NB4 (cell line): ENCODE measurements at places on chromosomes 12 and 14.

- DNase-seq: no peak
Observed at GRCh38 chr12:131455218-131455506, 255.7 kb upstream of the SFSWAP start.

DNA sequence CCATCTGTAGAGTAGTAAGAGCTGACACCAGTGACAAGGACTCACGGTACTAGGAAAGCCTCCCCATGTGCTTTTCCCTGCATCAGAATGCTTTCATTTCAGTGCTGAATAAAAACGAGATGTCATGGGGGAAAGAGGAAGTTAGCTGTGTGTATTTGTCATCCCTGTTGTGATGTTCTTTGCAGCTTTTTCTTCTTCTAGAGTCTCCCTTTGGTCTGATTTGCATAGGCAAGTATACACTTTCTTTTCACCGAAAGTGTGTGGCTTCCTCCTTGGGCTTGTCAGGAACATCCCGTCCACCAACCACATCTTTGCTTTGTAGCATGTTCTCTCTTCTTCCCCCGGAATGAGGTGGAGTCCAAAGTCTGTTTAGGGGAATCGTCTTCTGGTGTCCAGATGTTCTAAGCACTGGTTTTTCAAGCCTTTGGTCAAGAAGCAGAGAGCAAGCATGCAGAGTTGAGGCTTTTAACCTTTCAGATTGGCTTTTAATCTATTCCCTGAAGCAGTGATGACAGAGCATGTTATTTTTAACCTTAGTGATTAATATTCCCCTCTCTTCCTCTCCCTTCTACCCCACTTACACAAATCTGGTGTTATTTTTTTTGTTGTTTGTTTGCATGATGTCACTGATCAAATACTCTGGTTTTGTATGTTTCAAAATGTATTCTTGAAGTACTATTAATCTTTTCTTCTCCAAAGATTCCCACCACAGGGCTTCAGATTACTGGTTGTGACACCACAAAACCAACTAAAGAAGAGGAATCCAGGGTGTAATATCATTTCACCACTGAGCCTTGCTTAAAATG, 163.4 kb downstream of the SAMD4A start:
- peak; percentile 18 for DNase-seq

GRCh38 chr12:130154276-130155070, 7.8 kb upstream of the FZD10 start:
- no peak for DNase-seq

DNA sequence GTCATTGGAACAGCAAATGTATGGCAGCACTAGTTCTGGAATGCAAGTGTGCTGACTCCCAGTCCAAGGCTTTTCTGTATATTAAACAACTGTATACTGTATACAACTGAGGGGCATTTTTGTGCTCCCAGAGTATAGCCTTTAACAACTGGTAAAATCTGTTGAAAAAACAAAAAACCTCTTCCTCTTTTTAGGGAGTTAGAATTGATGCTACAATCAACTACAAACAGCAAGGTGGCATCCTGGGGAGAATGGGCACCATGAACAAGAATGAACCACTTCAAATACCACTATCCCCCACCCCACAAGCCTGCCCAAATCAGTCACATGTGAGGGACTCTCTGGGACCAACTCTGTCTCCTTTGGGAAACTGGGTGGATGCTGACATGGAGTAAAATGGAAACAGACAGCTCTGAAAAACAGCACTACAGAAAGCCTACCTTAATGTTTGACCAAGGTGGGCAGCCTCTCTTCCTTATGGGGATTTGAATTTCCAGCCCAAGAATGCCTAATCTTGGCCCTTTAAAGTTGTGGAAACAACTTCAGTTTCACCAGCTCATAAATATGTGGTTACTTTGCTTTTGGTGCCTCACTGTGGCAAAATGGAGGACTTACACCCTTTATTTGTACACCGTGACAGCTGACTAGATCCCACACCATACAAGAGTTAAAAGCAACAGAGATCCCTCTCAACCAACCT, 7.5 kb downstream of the VTI1B start:
- peak; percentile 68 for DNase-seq

DNA sequence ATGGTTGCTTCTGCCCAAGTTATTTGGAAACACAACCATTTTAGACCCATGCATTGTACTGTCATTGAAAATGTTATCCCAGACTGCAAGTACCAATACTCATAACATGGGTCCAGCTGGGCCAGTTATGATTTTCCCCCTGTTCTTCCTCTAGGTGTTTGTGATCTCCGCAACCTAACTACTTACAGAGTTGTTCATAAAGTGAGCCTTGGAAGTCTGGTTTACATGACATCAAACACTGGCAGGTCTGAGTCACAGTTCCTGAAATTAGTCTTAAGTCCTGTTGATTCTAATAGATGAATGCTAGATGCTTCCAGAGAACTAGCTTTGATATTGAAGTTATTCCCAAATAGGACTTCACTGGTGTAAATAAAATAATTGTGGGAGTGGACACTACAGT, 487.0 kb downstream of the MED13L start:
- no peak for DNase-seq

DNA sequence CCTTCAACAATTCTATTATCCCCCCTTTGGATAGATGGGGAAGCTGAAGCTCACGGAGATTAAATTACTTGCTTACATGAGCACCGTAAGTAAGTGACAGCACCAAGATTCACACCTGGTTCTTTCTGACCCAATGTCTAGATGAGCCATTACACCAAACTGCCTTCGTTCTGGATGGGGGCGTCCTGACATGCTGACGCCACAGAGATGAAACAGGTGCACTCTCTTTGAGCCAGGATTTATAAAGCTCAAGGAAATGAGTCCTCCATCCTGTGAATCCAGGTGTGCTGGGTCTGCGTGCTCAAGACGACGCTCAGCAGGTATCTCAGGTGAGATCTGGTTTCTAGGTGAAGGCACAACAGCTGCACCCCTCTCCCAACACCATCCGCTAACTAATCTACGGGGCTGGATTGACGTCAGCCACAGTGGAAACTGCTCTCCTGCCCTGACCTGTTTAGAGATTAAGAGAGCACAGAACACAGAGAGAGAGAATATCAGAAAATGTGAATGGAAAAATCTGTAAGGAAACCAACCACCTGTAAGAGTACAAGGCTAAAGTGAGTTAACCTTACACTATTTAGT, 61.6 kb downstream of the KSR2 start:
- DNase-seq: no peak

GRCh38 chr14:74552623-74553022, 59.1 kb downstream of the ISCA2 start:
- no peak for DNase-seq

- no peak for DNase-seq
Observed at GRCh38 chr14:95346820-95347219, 27.1 kb upstream of the CLMN start.
